CD4-positive, alpha-beta T cell treated with Interleukin-1 beta for 1 hour (primary cell): ENCODE measurements at places on chromosomes 7 and 10.

DNA sequence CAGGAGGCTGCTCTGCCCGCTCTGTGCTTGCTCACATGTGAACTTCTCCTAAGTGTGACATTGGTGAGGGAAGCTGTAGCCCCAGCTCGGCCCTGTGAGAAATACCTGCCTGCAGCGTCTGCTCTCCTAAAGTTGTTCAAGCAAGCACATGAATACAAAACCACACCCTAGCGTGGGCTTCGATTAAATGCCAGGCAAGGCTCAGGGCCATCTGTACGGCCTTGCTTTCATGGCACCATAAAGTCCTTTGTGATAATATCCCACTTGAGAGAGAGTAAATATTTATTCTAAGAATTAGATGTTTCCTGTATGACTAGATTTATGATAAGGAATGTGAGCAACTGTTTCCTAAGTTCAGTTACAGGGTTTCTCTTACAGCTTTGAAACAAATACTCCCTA is 262.8 kb upstream of the KLF14 start:
- DNase-seq, result no peak

GRCh38 chr7:19404912-19405329 is 259.7 kb upstream of the FERD3L start:
- no peak for DNase-seq

- no peak for DNase-seq
These were observed 24.4 kb downstream of the CPED1 start for GRCh38 chr7:121012919-121013318.

- DNase-seq, result no peak
These were observed 20.2 kb upstream of the ADD3 start for GRCh38 chr10:109987452-109988211.

DNA sequence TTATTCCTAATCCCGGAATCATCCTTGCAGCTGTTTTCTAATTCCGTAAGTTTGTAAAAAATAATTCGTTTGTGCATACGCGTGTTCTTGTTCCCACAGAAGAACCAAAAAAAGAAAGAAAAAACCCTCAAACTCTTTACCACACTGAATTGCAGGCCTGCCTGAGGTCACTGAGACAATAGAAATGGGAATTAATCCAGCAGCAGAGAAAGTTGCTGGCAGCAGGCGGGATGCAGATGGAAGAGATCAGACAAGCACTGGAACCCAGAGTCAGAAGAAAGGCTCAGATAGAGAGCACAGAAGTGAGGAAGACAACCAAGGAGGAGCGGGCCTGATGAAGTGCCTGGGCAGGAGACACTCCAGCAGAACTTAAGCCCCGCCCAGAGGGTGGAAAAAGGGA is 141.5 kb upstream of the VWC2 start:
- DNase-seq, result no peak

- no peak for DNase-seq
These were observed 18.4 kb upstream of the CCDC71L start for GRCh38 chr7:106679153-106679931.

DNA sequence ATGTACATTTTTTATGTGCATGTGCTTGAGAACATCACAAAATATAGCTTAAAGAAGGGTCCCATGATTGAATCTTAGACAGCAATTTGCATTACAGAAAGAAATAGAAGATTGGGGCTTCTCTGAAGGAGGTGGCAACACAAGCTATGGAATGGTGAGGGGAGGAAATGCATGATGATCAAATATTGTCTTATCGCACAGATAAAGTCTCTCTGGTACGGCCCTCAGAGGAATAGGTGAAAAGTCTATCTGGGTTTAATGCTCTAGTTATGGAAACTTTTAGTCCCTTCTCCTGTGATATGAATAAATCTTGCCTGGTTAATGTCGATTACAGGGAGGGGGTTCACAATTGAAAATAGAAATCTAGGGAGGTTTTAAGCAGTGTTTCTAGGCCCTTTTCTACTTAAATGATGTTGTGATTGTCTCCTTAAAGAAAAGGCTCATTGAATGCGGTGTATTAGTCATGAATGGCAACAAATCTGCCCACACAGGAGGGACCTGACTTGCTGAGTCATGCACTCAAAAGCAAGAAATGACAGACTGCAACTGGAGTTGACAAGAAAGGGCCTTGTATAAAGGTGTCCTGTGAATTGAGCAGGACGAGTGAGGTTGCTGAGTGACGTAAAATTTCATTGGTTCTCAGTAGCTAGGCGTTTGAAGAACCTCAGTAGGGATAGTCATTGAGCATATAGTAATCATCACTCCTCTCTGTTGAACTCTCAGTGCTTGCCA is 133.4 kb upstream of the CSTF2T start:
- DNase-seq, result no peak

DNA sequence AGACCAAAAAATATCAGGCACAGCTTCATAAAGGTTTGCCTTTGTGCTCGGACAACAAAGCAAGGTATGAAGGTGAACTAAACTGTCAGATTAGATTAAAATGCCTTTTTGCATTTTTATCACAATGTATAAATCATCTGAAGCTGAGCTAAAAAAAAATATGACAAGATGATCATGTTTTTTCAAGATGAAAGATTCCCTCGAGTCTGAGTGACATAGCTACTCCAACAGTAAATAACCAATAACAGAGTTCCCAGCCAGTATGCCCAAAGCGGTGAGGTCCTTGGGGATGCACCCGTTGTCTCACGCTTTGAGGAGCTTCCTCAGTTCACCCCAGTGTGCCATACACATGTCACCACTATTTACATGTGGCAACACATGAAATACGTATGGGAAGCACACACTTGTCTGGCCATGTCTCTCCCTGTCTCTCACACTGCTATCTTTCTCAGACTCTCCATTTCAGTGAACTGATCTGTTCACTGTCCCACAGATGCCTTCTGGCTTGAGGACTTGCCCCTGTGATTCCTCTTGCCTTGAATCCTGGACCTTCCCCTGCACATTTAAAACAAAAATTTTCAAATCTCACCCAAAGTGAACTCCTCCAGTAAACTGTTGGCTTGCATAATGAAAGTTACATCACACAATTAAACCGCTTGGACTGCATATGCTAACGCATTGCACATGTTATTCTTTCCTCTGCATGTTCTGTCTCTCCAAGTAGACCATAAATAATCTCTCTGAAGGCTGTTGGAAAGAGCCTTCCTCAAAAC is 2.6 kb upstream of the PIK3CG start:
- DNase-seq, result no peak

DNA sequence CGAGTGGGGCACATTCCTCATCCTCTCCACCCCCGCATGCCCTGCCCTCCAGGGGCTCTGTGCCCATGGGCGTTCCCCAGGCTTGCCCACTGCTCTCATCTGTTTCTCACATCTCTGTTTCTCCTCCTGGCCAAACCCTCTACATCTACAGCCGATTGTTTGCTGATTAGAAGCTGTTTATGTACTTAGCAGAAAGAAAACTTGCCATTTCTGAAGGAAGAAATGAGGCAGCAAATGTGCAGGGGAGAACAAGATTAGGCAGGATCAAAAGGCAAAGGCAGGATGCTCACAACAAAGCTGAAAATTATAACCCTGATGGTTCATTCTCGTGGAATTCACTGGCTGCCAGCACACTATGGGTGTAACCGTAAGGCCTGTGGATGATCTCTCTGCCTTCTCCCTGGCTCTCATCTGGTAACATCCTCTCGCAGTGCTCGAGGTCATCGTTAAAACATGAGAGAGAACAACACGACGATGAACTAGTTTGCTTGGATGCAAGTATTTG is 111.6 kb upstream of the KLF14 start:
- DNase-seq, result no peak

DNA sequence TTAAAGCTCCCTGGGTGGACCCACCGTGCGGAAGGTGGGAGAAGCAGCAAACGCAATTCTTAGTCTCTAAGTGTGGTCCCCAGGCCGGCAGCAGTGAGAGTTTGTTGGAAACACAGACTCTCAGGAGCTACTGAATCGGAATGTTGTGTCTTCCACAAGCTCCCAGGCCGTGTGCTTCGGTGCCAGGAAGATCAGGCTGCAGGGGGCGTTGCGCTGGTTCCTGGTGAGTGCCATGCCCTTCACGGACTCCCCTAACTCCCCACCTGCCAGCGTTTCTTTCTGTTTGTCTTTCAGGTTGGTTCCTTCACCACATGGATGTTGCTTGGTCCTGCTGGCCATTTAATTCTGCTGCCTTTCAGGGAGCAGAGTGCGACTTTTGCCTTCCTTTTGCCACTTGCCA is 91.2 kb upstream of the PITRM1 start:
- no peak for DNase-seq

- DNase-seq, result no peak
These were observed 136.0 kb downstream of the MGMT start for GRCh38 chr10:129602938-129603535.

DNA sequence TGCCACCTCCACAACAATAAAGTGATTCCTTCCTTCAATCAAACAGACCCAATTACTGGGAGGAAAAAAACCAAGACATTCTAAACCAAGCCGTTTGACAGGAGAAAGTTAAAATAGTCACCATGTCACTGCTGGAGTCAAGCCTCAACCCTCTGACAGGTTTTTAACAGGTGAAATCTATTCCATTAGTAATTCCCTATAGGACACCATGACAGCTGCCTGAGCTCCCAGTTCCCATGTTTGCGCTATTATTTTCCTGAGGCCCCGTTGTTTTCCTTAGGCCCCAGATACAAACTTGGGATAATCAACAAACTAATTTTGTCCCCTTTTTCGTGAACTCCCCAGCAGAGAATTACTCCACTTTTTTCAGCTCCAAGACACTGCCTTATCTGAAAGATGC is 113.9 kb downstream of the ARL5B start:
- DNase-seq, result no peak
